Kidney epithelial cell (primary cell): ENCODE measurements at places on chromosomes 3 and 15.
A peak's percentile ranks its signal among the peaks of the same experiment; 100 is the strongest.

DNA sequence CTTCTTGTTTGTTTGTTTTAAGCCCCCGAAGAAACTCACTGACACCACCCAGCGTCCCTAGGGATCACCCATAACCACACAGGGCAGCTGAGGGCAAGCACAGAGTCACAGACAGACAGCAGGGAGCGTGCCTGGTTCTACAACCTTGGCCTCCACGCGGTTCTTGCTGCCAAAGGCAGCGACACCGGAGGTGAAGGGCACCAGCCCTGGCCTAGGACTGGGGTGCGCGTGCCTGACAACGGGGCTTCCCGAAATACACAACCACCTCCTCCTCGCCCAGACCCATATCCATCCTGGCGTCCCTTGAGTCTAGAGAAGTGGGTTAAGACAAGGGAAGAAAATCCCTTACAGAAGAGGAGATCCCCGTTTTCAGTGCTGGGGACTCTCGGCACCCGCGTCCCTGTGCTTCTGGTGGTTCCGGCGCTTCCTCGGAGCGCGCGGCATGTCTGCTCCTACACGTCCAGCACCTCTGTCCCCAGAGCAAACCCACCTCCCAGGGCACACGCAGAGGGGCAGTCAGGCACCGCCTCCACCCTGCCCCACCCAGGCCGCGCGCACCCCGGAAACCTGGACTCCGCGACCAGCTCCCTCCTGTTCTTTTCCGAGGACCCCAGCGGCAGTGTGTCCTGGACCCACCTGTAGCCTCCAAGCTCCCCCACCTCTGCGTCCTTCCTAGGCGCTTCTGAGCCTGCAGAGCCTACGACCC, 911 bp downstream of the RFTN1 start:
- DNase-seq: no peak

DNA sequence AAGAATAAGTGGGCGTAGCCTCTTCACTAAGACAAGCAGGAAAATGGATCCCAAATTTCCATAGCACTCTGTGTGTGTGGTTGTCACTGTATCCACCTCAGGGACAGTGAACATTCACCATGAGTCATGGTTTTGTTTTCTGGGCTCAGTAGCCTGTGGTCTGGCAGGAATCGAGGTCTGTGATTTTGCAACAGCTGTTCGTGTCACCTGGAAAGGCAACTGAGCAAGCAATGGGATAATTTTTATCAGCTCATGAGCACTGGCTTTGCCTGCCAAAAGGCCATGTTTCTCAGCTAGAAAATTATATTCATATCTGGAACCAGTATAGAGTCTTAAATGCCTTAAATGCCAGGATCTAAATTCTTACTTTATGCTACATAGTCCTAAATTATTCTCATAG, 60.9 kb downstream of the STRIT1 start:
- peak; percentile 78 for DNase-seq

- DNase-seq: no peak
Observed at GRCh38 chr3:150215616-150216015, 192.5 kb upstream of the TSC22D2 start.

DNA sequence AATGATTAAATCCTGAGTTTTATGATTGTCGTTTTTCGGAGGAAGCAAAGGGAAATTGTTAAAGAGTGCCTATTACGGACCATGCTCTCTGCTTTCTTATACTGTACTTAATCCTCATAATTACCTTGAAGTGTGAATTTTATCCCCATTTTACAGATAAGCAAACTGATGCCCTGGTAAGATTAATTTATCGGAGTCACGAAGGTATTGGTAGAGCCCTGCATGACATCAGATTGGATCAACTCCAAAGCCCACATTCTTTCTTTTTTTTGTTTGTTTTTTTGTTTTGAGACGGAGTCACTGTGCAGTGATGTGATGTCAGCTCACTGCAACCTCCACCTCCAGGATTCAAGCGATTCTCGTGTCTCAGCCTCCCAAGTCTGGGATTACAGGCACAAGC, 1.6 kb upstream of the GNB4 start:
- no peak for DNase-seq

GRCh38 chr15:29149738-29150075, 119.9 kb downstream of the NSMCE3 start:
- no peak for DNase-seq

DNA sequence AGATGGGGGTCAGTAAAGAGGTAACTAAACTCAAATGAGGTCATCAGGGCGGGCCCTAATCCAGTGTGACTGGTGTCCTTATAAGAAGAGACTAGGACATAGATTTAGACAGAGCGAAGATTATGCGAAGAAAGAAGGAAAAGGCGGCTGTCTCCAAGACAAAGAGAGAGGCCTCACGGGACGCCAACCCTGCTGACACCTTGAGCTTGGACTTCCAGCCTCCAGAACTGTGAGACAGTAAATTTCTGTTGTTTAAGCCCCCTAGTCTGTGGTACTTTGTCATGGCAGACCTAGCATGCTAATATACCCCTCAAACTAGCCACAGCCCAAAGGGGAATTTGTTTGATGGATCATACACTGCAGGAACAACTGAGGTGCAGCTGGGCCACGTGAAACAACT, 183.0 kb downstream of the ABHD5 start:
- no peak for DNase-seq

DNA sequence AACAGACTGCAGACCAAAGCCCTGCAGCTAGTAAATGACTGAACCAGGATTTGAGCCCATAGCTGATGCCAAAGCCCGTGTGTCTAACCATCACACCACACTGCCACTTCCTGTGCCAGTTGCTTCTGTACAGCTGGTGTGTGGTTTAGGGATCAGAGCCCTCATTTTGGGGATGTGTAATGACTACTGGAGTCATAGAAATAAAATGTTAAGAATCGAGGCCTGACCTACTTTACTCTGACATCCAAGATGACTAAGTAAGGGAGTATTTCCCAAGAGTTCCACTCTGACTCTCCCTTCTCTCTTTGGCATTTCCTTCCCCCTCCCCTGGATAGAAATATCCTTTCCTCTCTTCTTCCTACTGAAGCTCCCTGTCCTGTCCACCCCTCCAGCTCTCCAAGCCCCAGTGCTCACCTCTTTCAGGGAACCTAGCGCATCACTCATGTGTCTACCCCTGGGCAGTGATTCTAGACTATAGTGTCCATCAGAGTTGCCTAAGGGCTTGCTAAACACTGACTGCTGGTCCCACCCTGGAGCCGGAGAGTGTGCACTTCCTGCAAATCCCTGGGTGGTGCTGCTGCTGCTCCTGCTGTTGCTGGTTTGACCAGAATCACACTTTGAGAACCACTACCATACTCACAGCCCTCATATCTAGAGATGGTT, 53.8 kb downstream of the MGLL start:
- DNase-seq: peak; percentile 94

DNA sequence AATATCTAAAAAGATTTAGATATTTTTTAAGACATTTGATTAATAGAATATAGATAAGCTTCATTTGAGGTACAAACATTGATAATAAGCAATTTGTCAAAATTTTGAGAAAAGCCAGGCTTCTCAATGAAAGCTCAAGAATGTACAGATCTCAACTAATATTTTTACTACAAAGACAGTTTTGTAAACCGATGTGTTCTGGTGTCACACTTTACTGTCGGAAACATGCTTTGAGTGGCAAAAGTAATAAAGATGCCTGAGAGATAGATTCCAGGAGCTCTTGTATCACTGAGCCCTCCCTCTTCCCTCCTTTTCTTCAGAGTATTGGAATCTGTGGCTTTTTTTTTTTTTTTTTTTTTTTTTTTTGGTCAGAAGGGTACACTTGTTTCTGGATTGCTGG, 45.0 kb upstream of the THRB start:
- no peak for DNase-seq

DNA sequence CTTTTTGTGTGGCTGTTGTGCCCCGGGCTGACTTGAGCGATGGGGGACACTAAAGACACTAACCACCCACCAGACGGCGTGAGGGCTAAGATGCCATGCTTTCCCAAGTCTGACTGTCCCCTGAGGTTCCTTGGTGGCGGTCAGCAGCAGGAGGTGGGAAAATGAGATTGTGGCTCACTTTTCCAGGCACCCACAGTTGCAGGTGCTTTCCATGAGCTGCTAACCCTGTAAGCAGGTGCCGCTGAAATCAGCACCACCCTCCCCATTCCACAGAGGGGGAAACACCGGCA, 17.7 kb downstream of the PRR23E start:
- DNase-seq: no peak
